Calu3 (cell line): ENCODE measurements at places on chromosomes 2 and 18. TPM values are rescaled to one million over a fixed set of nuclear protein-coding genes. Genes with fewer than 3 reads are reported as not detected.

DNA sequence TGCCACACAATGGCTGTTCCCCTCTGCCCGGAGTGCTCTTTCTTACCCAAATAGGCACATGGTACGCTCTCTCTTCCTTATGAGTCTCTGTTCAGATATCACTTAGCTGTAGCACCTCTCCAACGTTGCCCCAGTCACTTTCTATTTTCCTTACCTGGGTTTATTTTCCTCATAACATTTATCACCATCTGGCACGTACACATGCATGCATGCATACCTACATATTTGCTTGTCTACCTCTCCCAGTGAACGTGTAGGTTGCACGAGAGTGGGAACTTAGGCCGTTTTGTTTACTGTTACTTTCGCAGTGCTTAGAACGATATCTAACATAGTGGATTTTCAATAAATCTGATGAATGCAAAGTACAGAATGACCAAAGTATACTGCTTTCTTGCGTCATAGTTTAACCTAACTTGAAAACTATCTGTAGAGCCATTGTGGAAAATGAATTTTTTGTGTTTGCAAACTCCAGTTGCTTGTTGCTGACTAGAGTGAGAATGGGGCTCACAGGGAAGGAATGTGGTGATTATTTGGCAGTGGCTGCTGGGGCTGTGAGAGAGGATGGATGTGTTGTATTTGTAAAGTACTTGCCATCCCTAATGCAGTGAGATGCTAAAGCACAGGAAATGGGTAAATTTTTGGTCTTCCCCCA lies 47.1 kb downstream of the ACSL3 start:
- no peak for DNase-seq

The TFCP2L1 gene
- total RNA-seq = 21.1 and 29.8 TPM in 2 replicates

The TMEM163 gene
- total RNA-seq = 2.5 and 3.5 TPM in 2 replicates

The ZNF24 gene
- total RNA-seq = 56.3 and 60.0 TPM in 2 replicates

The ZNF396 gene
- 1.7 and 2.7 TPM in 2 replicates for total RNA-seq

The MAP4K3 gene
- 30.7 and 40.4 TPM in 2 replicates for total RNA-seq

The OTOS gene
- not detected in 2 replicates for total RNA-seq
